ENCODE measurements at places on chromosomes 2 and 18.
A peak's percentile ranks its signal among the peaks of the same experiment; 100 is the strongest.

DNA sequence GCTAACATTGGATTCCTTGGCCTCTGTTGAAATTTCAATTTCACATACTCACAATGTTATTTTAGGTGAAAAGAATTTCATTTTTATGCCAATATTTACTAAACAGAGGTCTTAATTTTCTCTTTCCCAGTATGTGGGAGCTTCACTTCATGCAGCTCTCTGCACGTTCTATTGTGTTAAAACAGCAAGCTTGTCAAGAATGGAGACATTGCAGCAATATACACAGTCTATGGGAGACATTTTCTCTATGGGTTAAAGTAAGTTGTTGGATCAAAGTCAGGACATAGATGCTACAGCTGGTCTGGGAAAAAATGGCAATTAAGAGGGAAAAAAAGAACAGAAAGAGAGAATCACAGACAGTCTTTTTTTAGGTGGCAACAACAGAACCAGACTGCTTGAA is 70.4 kb upstream of the ARHGAP15 start:
- DNase-seq: no peak

- peak; percentile 44 for DNase-seq
Measured at GRCh38 chr2:72887032-72887739, at the start of gene SPR. TSS of gene SPR (plus strand) at chr2:72887408. CDS start at chr2:72887433, 25 bp downstream.

DNA sequence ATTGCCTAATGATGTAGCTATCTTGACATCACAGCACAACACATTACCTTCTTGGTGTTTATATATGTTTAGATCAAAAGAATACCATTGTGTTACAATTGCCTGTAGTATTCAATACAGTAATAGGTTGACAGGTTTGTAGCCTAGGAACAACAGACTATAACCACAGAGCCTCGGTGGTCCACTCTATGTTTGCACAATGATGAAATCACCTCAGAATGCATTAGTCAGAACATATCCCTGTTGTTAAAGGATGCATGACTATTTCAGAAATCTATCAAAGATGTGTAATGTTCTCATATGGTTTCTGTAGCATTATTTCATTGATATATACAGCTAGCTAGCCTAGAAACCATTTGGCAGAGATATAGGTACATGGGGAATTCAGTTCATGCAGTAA is 8.9 kb downstream of the METTL5 start:
- peak; percentile 85 for DNase-seq

DNA sequence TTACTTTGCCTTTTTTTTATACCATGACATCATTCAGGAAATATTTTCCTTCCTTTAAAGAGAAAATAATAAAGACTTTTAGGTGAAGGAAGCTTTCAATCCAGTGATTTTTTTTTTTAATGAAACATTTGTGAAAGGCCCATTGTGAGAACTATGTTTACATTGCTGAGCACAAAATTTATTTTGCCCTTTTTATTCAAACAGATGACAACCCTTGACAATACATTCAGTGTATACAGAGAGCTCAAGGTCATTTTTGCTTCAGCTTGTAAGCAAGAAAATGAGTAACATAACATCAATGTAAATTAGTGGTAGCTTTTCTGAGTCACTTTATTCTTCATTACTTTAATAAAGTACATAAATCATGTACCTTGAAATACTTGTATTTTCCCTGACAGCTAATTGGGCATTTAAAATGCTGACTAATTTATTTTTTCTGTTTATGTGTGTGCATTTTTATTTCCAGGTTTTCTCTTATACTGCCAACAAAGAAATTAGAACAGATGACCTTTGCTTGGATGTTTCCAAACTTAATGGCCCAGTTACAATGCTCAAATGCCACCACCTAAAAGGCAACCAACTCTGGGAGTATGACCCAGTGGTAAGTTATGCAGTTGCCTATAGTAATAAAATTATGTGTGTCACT is 121.6 kb downstream of the GALNT1 start:
- DNase-seq: peak; percentile 41

- no peak for DNase-seq
Measured at GRCh38 chr2:126639276-126639675, 16.7 kb upstream of the GYPC start.

- DNase-seq: no peak
Measured at GRCh38 chr2:16737812-16738211, 72.2 kb upstream of the CYRIA start.

GRCh38 chr2:237472187-237472712 is 14.8 kb upstream of the MLPH start:
- no peak for DNase-seq

DNA sequence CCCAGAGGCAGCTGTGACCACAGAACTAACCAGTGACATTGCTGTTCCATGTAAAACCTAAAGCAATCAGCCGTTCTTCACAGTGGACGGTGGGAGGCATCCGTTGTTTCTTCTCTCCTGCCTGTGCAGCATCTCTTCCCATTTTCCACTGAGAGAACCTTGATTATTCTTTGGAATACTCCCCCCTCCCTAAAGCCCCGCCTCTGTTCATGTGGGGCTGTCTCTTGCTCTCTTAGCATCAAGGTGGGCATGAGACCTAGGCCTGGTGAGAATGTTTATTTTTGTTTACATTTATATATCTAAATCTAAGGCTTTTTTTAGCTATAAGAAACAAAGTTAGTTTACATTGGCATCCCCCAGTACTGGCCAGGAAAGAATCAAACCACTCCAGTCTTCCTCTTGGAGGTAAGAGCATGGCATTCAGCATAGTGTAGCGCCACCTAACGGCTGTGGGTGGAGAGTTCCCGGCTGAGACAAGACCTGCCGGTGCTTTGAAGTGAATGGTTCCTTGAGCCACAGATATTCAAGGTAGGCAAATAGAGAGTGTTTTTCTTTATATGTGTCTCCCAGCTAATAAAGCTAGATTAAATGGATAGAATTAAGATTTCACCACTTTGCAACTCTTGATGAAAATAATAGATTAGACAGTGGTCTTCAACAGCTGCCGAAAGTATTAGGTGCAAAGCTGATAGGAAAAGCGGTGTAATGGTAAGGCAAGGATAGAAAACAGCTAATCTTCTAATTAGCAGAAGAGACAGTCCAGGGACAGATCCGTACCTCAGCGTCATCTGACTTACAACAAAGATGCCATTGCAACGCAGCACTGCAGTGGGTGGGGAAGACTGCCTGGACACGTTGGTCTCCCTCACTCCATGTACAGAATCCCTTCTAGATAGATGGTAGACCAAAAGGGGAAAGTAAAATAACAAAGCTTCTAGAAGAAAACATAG is 219.6 kb upstream of the RAB12 start:
- DNase-seq: peak; percentile 75

GRCh38 chr2:189159717-189160116 is 19.8 kb downstream of the COL5A2 start:
- no peak for DNase-seq

GRCh38 chr2:66919286-66919685 is 477.8 kb upstream of the ETAA1 start:
- DNase-seq: no peak

- peak; percentile 38 for DNase-seq
Measured at GRCh38 chr2:171703574-171704347, 16.5 kb downstream of the DYNC1I2 start.

- no peak for DNase-seq
Measured at GRCh38 chr18:25490316-25490715, 138.3 kb upstream of the ZNF521 start.

DNA sequence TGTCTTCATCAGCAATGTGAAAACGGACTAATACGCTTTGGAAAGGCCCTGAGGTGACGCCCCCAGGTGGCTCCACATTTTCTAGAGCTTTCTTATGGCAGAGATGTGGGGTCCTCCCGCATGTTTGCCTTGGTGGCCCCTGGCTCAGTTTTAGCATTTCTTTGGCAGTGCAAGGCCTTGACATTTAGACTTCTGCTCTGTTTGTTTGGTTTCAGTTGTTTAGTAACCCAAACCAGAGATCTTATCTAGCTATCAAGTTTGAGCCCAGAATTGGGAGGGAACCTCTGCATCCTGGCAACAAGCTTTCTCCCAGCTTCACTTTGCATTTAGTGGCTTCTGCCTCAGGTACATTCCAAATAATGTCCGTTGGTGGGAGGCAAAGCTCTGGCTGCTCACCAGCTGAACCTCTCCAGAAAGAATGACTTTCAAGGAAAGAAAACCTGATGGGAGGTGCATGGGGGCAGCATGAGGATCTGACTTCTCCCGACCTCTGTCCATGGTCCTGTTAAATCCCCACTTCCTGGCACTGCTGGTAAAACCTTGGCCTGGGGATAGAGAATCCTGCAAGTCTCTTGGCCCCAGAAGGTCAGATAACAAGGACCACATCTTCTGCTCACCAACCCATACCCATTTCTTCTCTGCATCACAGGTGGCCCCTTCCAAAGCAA is 12.0 kb upstream of the MBP start:
- no peak for DNase-seq

- no peak for DNase-seq
Measured at GRCh38 chr2:75047189-75047991, 88.9 kb downstream of the POLE4 start.

DNA sequence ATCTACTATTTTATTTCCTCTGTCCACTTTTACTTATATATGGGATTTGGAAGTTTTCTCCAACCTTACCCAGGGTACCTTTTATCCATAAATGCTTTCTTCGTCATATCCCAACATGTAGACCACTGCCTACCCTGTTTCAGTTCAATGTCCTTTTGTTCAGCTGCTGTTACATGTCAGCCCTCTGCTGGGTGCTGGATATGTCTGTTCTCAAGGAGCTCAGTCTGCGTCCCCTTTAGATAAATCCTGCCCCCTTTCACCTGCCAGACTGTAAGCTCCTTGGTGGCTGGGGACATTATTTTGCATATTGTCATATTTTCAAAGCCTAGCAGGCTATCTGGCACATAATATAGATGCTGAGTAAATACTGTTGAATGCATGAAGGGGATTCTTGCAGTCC is 53.2 kb downstream of the NEMP2 start:
- no peak for DNase-seq

GRCh38 chr2:239940861-239941570 is 84.1 kb downstream of the NDUFA10 start:
- DNase-seq: no peak

- peak; percentile 99 for DNase-seq
Measured at GRCh38 chr2:68766376-68766845, 31.8 kb downstream of the ARHGAP25 start.

GRCh38 chr2:120469426-120469825 is 123.5 kb downstream of the INHBB start:
- no peak for DNase-seq

GRCh38 chr2:11976073-11976472 is 229.6 kb downstream of the LPIN1 start:
- no peak for DNase-seq

- peak; percentile 28 for DNase-seq
Measured at GRCh38 chr2:138432971-138433370, 68.6 kb upstream of the SPOPL start.

DNA sequence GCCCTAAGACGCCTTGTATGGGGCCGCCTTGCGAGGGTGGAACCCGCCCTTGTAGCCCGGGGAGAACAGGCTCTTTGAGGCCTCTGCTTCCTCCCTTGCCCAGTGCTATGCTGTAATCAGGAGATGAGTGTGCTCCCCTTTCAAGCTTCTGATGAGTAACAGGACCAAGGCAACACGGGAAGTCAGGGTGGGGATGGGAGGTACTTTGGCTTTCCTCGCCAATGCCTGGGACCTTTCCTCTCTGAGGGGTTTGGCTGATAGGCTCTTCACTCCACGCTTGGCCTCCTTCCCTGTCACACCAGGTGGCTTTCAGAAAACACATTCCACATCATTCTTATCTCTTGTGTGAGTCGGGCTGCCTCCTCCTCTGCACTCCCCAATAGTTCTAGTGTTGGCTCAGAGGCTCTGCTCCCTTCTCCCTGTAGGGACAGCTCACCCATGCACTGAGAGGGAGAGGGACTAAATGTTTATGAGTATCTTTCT is 223.7 kb upstream of the TRIB2 start:
- DNase-seq: peak; percentile 97

DNA sequence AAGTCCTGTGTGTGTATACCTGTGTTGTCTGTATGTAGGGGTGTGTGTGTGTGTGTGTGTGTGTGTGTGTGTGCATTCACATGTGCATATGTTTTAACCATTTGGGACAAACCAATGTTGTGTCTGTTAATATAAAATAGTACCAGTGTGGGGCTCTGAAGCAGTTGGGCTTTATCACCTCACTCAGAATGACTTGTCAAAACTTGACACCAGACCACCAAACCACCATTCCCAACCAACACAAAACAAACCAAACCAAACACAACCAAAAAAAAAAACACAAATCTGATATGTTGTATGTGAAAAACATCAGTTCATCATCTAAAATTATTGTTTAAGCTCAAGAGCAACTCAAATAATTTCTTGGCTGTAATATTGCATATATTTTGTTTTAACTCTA is 42.1 kb downstream of the CALCRL start:
- no peak for DNase-seq

- peak; percentile 8 for DNase-seq
Measured at GRCh38 chr18:28960146-28960545, 783.2 kb upstream of the CDH2 start.

GRCh38 chr2:25294573-25295462 is 46.9 kb downstream of the DNMT3A start:
- DNase-seq: no peak

DNA sequence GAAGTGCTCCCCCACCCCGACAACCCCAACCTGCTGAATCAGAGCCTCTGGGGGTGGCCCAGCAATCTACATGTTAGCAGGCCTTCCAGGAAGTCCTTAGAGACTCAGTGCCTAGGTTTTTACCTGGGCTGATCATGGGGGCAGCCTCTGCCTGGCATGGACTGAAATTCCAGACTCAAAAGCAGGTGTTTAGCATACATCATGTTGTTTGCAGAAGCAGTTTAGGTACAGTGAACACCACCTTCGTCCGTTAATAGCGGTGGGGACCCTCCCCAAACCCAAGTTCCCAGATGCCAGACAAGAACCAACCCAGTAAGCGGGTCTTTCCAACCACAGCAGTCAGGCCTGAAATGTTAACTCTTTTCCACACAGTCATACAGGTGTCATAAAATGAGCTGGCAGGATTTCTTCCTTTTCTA is 26.4 kb upstream of the GALR1 start:
- DNase-seq: no peak

DNA sequence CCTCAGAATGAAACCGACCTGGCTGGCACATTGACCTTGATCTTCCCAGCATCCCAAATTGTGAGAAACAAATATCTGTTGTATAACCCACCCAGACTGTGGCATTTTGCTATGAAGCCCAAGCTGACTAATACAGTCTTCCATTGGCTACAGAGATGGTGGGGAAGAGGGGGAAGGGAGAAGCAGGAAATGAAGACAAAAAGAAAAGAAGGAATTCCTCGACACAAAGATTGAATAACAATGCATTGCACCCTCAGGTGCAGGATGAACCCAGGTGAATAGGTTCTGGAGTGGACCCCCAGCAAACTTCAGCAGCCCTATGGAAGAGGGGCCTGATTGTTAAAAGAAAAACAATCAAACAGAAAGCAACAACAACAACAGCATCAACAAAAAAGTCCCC is 270.7 kb downstream of the FSIP2 start:
- DNase-seq: no peak

DNA sequence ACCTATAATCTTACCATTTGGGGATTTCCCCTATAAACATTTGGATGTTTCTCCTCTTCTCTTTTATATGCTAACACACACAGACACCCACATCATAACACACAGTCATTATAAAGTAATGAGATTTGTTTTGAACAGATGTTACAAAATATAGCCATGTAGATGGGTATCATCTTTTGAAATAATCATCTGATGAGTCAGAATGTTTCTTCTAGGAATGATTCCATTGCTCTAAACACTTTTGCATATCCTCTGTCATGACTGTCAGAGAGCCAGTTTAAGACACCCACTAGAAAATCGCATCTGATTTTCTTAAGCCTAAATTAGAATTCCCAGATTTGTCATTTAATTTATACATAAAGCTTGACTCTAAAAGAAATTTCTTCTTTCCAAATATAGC is 442.6 kb downstream of the CMPK2 start:
- peak; percentile 52 for DNase-seq

Data from amniotic epithelial cell (primary cell).